ENCODE measurements at places on chromosomes 6 and 20.

- DNase-seq = no peak
These were observed 92.8 kb upstream of the BTN3A2 start for GRCh38 chr6:26272171-26272637.

DNA sequence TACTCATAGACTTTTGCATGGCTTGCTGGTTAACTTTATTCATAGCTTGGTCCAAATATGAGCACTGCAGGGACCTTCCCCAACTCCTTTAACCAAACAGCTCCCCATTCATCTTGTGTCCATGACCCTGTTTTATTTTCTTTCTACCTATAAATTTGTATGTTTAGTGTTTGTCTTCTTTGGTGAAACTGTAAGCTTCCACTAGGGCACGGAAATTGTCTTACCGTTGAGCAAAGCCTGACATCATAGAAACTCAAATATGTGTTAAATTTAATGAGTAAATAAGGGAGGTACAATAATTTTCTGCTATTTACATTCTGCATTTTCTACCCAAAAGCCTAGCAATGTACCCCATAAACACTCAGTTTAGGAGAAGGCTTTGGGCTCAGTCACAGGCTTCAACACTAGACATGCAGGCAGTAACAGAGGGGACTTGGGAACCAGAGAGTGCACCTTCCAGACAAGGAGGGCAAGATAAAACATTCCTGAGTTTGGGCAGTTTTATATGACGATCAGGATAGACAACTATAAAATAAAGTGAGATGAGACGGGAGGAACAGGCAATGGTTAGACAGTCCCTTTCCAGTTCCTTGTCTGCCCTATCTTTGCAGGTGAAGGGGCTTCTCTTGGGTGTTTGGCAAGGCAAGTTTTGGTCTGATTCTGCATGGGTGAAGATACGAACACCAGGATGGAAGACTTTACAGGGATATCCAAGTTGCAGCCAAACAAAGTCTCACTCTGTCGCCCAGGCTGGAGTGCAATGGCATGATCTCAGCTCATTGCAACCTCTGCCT lies 46.2 kb upstream of the ZNF217 start:
- no peak for DNase-seq

DNA sequence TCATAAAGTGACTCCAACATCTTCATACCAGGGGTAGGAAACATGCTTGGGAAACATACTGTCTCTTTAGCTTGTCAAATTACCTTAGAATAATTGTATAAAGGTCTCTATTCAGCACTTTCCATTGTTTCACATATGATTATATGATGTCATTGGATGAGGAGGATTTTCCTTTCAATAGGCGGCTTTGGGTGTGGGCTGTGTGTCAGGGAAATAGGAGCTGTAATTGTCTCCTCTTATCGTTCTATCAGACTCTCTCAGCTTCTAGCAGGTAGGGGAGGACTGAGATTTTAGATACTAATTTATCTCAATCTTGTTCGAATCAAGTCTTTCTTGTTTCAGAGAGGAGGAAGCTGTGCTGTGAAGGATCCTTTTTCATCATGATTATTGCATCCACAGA lies 179.4 kb upstream of the OLIG3 start:
- no peak for DNase-seq

DNA sequence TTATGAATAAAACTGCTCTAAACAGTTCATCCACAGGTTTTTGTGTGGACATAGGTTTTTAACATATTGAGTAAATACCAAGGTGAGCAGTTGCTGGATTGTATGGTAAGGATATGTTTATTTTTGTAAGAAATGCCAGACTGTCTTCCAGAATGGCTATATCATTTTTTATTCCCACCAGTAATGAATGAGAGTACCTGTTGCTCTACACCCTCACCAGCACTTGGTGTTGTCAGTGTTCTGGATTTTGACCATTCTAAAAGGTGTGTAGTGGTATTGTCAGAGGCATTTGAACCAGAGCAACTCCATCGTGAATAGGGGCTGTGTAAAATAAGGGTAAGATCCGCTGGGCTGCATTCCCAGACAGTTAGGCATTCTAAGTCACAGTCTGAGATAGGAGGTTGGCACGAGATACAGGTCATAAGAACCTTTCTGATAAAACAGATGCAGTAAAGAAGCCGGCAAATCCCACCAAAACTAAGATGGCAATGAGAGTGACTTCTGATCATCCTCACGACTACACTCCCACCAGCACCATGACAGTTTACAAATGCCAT lies 12.9 kb upstream of the NT5E start:
- DNase-seq = no peak

GRCh38 chr6:114119056-114119455 lies 148.1 kb upstream of the HDAC2 start:
- DNase-seq = peak; percentile 4

- no peak for DNase-seq
These were observed 26.4 kb downstream of the SNX9 start for GRCh38 chr6:157849288-157850017.

- DNase-seq = no peak
These were observed 4.8 kb downstream of the NOP56 start for GRCh38 chr20:2657241-2657640.

- no peak for DNase-seq
These were observed 38.3 kb upstream of the PRSS16 start for GRCh38 chr6:27209196-27209595.

- peak; percentile 83 for DNase-seq
These were observed 322.2 kb downstream of the SOX4 start for GRCh38 chr6:21915707-21916260.

DNA sequence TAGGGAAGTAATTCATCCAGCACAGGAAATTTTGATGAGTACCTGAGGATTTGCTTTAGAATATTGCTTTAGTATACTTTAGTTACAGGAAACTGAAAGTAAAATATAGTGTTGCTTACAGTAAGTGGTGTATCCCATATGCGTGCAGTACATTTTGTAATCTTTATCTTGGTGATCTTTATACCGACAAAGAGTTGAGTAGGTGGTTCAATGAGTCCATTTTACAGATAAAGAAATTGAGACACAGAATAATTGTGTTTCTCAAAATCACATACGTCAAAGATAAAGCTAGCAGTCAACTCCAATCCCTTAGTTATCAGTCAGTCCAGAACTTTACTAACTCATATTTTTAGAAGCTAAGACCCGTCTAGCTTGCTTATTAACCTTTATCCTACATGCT lies 65.8 kb upstream of the E2F3 start:
- no peak for DNase-seq

DNA sequence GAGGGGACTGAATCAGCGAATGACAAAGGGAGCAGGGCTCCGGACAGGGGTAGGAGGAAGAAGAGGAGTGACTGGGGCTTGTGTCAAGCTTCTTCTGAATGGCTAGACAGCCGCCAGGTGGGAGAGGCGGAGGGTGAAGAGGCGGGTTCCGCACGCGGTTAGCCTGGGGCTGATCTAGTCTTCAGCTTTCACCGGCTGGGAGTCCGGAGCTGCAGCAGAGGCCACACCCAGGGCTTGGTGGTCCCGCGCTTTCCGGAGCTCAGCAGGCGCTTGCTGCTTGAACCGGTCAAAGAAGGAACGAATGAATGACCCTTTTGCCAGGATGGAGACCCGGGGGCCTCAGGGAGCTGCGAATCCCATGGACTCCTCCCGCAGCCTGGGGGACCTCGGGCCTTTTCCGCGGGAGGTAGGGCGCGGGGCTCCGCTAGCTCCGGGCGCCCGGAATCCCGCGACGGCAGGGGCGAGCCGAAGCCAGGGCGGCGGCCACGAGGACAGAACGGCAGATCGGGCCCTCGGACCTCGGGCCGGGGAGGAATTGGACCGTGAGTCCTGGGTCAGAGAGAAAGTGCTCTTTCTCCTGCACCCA lies at the start of gene C6orf141:
C6orf141 (plus strand) TSS at position 177 of the 586 bp plus-strand sequence; CDS start at position 302, 125 bp downstream.
- no peak for DNase-seq

- DNase-seq = peak; percentile 52
These were observed 695.0 kb downstream of the COL12A1 start for GRCh38 chr6:74510878-74511277.

- DNase-seq = peak; percentile 90
These were observed at the start of gene STMN3 for GRCh38 chr20:63653041-63653973. STMN3 (minus strand) TSS chr20:63653424; CDS start chr20:63653345, 79 bp downstream.

GRCh38 chr20:51511861-51512619 lies 30.5 kb downstream of the NFATC2 start:
- DNase-seq = no peak

GRCh38 chr6:91155129-91155785 lies 568.4 kb upstream of the MAP3K7 start:
- DNase-seq = no peak

GRCh38 chr20:44572551-44573500 lies 9.6 kb upstream of the PKIG start:
- peak; percentile 97 for DNase-seq

DNA sequence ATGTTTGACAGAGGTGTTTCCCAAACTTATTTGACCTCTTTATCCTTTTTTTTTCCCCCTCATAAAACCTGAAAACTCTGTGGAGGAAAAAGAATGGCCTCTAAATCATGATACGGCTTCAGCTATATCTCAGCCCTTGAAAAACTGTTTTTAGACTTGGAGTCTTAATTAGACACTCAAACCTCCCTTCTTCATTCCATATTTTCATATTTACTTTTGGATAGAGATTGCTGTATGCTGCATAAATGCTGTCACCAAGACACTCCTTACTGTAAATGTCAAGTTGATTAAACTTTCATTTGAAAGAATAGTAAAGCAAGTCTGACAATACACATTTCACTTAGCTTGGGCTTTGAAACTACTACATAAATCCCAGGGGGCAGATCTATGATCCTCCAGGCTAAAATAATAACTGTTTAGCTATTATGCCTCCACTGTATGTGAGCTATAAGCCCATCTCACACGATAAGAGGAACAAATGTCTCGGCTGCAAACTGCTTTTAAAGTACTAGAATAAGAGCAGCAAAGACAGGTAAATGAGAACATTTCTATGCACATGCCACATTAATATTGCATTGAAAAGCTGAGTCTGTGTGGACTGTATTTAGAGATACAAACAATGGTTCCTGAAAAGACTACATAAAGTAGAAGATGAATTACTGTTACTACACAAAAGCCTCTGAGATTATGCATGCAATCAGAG lies 141.3 kb upstream of the HMGN3 start:
- DNase-seq = no peak

DNA sequence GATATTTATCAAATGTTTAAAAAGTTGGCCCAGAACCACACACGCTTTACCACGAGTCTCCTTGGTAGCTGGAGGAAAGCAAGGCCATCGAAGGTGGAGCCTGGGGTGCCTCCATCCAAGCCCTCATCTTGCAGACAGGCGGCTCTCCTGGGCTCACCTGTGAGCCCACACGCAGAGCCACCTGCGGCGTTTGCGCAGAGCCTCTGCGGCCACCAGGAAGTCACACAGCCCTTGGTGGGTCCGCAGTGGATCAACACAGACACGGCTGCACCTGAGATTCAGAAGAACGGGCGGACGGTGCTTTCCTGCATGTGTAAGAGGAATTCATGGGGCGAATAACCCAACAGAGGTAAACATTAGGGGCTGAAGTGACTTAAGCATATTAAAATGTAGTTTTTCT lies 24.5 kb upstream of the SMOC2 start:
- DNase-seq = no peak

Data from fibroblast of skin of back (primary cell).